Muscle of leg (tissue), 16 donors: ENCODE measurements at places on chromosomes 12 and 14. TPM values are rescaled to one million over a fixed set of nuclear protein-coding genes. Genes with fewer than 3 reads are reported as not detected.

MDGA2 gene
- polyA plus RNA-seq: 0.29 TPM

DNA sequence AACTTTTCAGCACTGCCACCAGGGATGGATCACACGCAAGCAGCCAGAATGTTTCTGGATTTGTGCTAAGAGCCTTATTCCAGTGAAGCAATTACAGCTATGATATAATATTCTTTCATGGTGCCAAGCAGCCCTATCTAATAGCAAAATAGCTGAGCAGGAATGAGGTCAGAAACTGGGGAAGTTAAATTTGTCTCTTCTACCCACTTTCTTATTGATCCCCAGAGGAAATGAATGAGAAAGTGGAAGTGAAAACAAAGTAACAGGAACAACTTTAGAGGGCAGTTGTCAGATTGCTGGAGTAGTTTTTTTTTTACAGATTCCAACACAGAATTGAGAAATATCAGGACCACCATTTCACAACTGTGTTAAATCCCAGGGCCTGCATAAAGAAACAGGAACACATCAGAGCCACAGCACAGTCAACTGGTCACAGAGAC lies 44.8 kb downstream of the GCH1 start:
- DNase-seq: peak; percentile 85

TMEM119 gene
- 67.9 TPM for polyA plus RNA-seq

PPP1R13B gene
- polyA plus RNA-seq: 9.1 TPM

DNA sequence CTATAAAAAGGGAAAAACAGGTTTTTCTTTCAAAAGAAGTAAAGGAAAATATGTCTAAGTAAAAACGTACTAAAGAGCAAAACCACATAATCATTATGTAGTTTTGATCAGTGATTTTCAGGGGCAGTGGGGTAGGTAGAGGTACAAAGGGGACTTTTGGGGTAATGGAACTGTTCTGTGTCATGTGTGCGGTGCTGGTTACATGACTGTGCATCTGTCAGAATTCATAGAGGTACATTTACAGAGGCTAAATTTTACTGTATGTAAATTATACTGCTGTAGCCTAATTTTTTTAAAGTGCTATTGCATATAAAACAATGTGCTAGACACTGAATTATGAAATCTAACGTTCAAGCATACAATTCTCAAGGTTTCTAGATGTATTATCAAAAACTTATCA lies 2.0 kb downstream of the ESR2 start:
- no peak for DNase-seq

DNA sequence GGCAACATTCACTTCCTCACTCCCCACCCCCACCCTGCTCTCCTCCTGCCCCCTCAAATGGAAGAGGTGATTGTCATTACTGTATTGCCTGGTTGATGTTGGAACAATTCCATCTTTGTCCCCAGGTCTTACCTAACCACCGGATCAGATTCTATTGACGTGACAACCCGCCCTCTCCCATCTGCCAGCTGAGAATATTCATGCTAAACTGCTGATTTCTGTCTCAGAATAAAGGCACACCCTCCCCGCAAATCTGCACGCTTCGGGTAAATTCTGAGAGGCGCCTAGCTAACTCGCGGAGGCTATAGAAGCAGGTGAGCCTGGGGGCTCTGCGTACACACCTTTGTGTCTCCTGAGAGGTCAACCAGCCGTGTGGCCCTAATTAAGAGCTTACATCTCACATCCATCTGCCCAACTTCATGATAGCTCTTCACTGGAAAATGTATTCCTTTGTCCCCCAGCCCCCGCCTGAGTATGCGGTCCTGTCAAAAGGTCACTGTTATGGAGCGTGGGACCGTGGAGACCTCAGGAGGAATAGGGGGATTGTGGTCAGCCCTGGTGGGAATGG lies 1054.3 kb downstream of the VRK1 start:
- no peak for DNase-seq

- peak; percentile 46 for DNase-seq
These were observed 389.2 kb downstream of the TMEM117 start for GRCh38 chr12:44225149-44225510.
